ENCODE measurements at places on chromosomes 2 and 18.

DNA sequence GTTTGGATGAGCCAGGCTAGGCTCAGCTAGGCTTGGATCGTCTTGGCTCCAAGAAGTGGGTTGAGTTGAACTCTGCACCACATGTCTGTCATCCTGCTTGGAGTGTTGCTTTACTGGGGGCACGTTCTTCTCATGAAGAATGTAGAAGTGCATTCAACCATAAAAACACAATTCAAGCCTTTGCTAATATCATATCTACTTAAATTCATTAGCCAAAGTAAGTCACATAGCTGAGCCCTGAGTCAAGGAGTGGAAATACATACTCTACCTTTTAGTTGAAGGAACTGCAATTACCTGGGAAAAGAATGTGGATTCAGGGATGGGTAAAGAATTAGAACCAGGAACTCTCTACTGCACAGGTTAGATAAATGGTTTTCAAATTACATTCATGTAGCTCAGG, 360.4 kb upstream of the KCNH7 start:
- no peak for DNase-seq

- DNase-seq: no peak
Observed at GRCh38 chr2:48221846-48222516, 308.0 kb upstream of the STON1 start.

- DNase-seq: no peak
Observed at GRCh38 chr18:45730832-45731575, 7.0 kb downstream of the SLC14A1 start.

DNA sequence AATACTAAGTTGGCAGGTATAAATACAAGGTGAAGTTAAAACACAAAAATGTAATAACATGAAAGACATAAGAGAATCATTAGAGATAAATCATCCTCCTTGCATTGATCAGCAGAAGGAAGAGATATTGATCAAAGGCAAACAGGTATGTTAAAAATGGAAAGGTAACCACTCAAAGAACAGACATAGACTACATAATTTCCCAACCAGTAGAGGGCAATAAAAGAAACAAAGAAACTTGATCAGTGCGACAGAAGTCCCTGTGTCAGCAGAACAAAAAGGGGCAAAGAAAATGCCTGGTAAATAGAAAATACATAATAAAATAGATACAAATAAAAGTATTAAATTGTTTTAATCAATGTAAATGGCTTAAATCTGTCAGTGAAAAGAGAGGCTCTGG, 53.6 kb downstream of the FAM228A start:
- DNase-seq: no peak

DNA sequence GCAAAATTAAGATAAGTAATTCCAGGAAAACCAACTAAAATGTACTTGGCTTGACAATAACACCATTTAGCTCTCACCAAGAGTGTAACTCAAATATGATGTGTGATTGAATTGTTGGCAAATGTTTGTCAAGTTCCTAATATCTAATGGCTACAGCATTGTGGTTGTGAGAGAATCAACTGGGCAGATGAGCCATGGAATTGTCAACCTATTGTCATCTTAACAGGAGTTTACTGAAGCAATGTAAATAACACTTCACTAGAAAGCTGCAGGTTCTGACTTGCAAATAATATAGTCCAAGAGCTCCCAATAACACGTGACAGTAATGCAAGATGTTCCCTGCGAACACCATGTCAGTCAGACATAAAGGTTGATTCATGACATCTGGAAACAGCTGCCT, 495.2 kb upstream of the MEIS1 start:
- no peak for DNase-seq

DNA sequence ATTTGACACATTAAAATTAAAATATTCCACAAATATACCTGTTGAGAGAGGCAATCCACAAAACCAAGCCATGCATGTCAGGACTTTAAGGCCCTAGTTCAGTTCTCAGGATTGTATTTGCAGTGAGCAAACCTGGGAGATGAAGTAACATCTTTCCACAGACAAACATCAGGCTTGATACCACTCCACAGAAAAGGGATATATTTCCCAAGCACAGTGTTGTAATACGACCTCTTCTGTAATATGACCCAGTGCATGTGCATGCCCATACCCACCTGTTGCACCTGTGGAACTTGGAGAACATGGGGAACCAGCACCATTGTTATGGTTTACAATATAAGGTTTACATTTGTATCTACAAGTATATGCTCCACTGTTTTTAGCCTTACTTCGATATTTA, 184.0 kb downstream of the PDE11A start:
- DNase-seq: no peak

- DNase-seq: no peak
Observed at GRCh38 chr2:199018826-199019225, 438.9 kb downstream of the SATB2 start.
